ENCODE measurements at places on chromosomes 1 and 21. TPM values are rescaled to one million over a fixed set of nuclear protein-coding genes. Genes with fewer than 3 reads are reported as not detected.

DNA sequence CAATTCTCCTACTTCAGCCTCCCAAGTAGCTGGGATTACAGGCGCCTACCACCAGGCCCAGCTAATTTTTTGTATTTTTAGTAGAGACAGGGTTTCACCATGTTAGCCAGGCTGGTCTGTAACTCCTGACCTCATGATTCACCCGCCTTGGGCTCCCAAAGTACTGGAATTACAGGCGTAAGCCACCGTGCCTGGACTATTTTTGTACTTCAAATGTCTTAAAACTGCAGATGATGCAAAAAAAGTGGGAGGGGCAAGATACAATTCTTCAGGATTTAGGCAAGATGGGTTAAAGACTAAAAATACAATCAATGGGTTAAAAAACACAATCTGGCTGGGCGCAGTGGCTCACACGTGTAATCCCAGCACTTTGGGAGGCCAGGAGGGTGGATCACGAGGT is 4.7 kb downstream of the SCAF4 start:
- no peak for DNase-seq

DNA sequence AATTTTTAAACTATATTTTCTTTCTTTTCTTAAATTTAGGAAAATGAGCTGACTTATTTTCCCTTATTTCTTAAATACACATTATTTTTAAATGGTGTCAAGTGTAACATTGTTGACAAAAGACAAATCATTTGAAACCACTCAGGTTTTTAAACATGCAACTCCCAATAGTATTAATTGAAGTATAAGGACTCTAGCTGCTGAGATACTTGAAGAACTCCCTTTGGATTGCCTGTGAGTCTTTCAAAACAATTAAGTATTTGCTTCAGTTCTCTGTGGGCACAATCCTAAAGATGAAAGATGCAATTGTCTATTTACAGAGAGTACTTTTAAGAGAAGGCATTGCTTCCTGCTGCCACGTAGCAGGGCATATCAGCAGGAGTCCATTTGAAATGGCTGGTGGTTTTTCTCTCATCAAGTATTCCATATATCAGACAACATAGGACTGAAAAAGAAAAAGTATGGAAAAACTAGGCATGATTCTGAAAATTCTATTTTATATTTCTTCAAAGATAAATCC is 373.4 kb downstream of the NEGR1 start:
- DNase-seq, result no peak

GRCh38 chr1:216310776-216311175 is 112.5 kb downstream of the USH2A start:
- no peak for DNase-seq

DNA sequence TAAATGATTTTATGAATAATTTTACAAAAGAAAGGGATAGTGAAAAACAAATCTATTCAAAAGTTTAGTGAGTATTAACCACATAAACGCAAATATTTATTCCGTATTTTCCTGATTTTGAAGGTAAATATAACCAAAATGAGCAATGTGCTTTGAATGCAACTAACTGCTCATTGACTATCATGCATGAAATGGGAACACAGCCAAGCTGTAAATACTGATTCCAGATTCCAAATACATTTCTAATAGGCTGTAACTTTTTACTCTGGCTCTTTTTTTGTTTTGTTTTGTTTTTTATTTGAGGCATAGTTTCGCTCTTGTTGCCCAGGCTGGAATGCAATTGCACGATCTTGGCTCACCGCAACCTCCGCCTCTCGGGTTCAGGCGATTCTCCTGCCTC is 41.8 kb downstream of the SELENOF start:
- DNase-seq, result no peak

DNA sequence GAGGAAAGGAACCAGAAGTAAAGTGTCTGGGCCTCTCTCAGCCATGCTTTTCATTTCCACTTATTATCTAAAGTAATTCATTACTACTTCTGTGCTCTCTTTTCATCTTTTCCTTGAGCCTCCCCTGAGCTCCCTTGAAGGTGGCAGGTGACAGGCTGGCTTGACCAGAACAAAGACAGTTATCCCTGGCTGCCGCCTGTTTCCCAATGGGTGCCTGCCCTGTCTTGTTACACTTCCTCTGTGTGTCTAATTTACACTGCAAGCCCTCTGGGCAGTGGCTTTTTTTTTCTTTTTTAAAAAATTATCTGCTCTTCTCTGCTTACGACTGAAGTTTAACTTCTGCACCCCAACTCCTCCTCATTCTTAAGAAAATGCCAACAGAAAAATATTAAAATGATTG is 113.4 kb downstream of the NGF start:
- no peak for DNase-seq

DNA sequence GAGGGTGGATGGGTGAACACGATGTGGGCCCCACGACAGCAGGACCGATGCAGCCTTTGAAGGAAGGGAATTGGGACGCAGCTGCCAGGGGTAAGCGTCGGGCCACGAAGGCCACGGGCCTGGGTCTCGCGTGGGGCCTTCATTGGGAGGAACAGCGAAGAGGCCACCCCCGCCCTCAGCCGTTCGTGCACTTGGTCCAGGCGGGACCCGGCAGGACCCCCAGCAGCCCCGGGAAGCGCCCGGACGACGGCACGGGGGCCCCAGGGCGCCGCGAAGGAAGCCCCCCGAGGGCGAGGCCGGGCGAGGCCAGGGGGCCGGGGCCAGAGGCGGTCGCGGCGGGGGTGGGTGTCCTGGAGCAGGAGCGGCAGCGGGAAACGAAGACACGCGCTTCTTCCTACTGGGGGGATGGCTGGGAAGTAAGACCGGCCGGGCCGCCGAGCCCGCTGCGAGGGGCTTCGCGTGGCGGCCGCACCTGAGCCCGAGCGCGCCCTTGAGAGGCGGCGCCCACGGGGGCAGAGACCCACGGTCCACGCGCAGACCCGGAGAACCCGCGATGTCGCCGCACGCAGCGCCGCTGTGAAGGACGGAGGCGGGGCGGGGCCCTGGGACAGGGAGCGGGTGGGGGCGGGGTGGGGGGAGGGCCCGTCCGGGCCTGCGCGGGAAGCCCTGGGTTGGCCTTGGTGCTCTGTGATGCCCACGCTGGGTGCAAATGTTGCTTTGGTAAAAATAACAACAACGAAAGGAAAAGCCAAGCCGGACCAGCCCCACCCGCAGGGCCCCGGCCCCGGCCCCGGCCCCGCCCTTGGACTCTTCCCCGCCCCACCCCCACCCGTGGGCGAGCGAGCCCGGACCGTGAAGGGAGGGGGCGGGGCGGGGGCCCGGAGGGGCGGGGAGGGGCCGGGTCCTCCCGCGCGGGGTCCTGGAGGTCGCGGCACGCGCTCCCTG is 56.0 kb upstream of the ADARB1 start:
- no peak for DNase-seq

DNA sequence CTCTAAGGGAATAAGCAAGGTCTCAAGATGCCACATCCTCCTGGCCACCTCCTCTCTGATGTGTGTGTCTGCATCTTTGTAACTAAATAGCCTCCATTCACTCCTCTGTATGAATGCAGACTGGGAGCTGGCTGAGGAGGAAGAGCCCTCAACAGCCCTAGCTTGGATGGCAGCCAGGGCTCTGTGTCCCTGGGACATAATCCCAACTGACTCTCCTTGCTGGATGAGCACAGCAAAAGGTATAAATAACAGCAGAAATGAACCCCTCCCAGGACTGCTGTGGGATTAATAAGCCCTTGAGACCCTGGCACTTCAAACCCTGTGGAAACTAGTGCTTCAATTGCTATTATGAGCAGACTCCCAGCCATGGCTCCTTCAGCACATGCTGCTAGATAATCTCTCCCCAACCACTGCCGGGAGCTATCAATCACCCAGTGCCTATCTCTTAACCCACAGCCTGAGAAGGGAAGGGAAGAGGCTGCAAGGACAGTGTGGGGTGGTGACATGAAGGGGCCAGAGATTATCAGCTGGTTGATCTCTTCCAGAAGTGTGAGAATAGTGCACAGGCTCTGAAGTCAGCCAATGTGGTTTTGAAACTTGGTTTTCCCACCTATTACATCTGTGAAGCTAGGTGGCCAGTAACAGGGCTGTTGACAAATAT is 152.2 kb downstream of the TNR start:
- no peak for DNase-seq

- DNase-seq, result no peak
Measured at GRCh38 chr1:230315099-230315498, 111.0 kb downstream of the PGBD5 start.

GRCh38 chr21:44408226-44408625 is 47.1 kb upstream of the LRRC3 start:
- DNase-seq, result no peak

GRCh38 chr21:45859762-45860357 is 121.7 kb upstream of the COL6A1 start:
- no peak for DNase-seq

DNA sequence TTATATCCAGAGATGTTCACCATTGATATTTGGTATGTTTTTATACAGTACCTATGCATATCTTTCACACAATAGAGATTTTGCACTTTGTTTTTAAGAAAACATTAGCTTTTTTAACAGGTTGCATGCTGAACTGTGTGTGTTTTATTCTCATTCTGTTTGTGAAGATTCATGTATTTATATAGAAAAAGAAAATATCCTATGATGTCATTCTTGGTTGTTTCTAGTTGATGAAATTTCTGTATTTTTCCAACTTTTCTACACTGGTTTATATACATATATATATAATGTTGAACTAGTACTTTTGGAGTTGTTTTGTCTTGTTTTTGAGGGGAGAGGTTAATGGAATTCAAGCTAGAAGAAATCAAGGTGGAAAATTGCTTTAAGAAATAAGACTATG is 143.8 kb downstream of the MATN1 start:
- no peak for DNase-seq

Gene ABCG1
- 20.6 TPM for total RNA-seq

Gene LCE1C
- not detected for total RNA-seq

Gene HCRTR1
- not detected for total RNA-seq

Gene GREM2
- total RNA-seq, result 1.6 TPM

Gene ATP1A4
- total RNA-seq, result 0.68 TPM

Gene TCHH
- total RNA-seq, result 0.41 TPM

Gene MFAP2
- total RNA-seq, result 24.0 TPM

Gene ADORA1
- not detected for total RNA-seq

Gene KCNH1
- 0.21 TPM for total RNA-seq

Gene SLC5A9
- not detected for total RNA-seq

Gene NTRK1
- 0.81 TPM for total RNA-seq

Gene KDM5B
- 42.0 TPM for total RNA-seq

Measured in thoracic aorta (tissue), 2 donors.